ENCODE measurements at places on chromosomes 11 and 22.

DNA sequence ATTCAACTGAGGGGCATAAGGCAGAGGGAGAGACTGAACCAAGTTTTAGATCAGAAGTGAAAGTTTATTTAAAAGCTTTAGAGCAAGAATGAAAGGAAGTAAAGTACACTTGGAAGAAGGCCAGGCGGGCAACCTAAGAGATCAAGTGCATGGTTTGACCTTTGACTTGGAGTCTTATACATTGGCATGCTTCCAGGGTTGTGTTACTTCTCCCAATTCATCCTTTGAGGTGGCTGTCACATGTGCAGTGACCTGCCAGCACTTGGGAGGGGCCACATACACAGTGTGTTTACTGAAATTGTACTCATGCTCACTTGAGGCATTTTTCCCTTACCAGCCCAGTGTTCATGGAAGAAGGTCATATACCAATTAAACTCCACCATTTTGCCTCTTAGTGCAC lies 30.4 kb downstream of the CYP2R1 start:
- DNase-seq: no peak

GRCh38 chr11:38547462-38547861 lies 1949.4 kb upstream of the RAG2 start:
- DNase-seq: no peak

DNA sequence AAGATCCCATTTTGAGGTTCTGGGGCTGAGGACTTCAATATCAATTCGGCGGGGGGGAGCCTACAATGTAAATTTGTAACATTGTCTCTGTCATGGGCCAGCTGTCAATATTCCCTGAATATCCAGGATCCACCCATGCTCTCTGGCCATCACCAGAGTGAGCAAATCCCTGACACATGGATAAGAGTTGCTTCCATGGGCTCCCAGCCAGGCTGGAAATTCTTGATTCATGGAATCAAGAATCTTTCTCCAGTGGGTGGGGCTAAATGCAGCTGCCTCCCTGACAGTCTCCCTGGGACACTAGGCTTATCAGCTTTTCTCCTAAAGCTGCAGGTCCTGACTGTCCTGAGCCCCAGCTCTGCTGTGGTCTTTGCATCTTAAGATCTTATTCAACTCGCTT lies 86.9 kb upstream of the IGLL5 start:
- DNase-seq: no peak

DNA sequence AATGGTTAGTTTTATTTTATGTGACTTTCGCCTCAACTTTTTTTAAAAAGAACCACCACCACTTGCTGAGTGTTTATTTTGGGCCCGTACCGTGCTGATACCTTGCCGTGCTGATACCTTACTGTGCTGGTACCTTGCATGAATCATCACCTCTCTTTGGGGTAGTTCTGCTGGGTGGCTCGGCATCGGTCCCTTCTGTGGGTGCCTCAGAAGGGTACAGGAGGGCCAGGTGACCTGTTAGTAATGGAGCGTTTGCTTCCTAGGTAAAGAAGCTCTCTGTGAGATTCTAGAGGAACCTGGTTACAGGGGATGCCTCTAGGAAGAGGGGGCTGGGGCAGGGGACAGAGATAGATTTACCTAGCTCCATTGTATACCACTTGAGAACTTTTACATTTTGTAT lies 17.1 kb downstream of the TOM1 start:
- no peak for DNase-seq

- DNase-seq: peak; percentile 78
These were observed 188.4 kb upstream of the NAV2 start for GRCh38 chr11:19524171-19524671.

- no peak for DNase-seq
These were observed 21.7 kb downstream of the KCNJ1 start for GRCh38 chr11:128845334-128845780.

- no peak for DNase-seq
These were observed 393 bp downstream of the CYB561A3 start for GRCh38 chr11:61361237-61361740.

DNA sequence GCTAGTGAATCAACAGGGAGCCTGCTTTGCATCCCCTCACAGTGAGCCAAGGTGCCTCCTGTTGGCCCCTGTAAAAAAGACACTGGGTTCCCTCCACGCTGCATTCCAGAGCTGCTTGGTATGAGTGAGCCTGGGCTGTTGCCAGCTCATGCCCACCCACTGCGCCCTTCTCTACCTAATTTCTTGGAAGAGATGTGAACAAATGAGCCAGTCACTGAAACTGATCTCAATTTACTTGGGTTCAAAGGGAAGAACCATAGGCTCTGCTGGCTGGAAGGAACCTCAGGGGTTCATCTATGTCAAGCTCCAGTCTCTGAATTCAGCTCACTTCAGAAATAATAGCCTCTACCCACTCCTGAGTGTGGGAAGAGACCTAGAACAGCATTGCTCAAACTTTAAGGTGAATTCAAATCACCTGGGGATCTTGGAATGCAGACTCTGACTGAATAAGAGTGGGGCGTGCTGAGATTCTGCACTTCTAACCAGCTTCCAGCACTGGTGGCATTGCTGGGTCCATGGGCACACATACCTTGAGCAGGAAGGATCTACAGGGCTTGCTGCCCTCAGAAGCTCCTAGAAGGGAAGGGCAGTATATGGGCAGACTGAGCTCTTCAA lies 5.4 kb upstream of the TMPRSS4 start:
- no peak for DNase-seq

- DNase-seq: no peak
These were observed 38.7 kb downstream of the SYT13 start for GRCh38 chr11:45247433-45247832.

DNA sequence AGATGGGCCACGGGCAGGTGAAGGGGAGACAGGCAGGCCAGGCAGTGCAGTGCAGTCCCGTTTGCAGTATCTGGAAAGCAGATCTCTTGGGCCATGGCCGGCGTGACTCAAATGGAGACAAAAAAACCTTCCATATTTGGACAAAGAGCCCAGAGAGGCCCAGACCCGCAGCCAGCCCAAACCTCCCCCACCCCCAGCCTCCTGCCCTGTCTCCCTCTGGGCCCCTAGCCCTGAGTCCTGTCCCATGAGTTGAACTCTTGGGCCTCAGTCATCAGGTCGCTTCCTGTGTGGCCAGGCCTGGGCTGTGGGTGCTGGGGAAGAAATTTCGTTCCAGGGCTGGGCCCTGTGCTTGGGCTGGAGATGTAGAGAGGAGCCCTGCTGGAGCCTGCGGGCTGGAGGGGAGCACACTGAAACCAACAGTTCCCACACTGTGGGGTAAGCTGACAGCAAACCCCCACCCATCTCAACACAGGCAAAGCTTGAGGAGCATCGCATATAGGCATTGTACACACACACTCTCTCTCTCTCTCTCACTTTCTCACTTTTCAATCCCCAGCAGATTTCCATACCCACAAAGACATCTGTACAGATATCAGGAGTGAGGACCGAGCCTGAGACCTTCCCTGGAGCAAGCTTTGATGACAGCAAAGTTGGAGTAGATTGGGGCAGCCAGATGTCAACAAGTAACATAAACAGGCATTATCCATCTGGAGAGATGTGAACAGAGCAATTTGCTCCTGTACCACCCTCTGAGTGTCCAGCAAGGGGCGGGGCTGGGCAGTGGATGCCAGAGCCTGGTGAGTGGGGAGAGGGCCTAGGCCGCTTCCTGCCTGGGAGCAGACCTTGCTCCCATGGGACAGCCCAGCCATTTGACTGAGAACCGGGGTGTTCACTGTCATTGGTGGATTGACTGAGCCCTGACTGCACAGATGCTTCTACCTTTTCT lies 17.2 kb downstream of the ARHGEF17 start:
- DNase-seq: no peak

DNA sequence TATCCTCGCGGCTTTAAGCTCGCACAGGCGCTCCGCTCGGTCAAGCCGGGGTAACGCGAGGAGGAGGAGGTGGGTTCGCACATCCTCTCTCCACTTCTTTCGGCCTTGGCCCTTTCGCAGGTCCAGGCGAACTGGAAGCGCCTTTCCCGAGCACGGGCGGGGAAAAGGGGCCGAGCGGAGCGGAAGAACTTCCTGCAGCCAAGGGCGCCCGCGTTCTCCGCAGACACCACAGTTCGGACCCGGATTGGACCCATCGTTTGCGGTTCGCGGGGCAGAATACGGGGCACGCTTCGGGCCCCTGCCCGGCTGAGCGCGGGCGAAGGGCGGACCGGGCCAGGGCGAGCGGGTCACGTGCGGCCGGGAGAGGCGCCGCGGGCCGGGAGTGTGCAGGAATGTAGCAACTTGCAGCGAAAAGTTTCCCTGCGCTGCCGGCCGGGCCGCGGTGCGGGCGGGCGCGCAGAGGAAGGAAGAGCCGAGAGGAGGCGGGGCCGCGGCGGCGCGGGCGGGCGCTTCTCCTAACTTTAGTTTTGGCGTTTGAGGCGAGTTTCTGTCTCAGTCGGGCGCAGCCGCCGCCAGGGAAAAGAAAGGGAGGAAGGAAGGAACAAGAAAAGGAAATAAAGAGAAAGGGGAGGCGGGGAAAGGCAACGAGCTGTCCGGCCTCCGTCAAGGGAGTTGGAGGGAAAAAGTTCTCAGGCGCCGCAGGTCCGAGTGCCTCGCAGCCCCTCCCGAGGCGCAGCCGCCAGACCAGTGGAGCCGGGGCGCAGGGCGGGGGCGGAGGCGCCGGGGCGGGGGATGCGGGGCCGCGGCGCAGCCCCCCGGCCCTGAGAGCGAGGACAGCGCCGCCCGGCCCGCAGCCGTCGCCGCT lies at the start of gene YAP1:
YAP1 (plus strand) TSS at position 552 of the 865 bp plus-strand sequence. CDS start 402 bp downstream, outside the sequence.
- DNase-seq: peak; percentile 66

- DNase-seq: peak; percentile 76
These were observed 132.8 kb upstream of the PITPNB start for GRCh38 chr22:28051787-28052356.

GRCh38 chr11:118746988-118747585 lies 43.9 kb downstream of the DDX6 start:
- DNase-seq: no peak

GRCh38 chr11:94201004-94201465 lies 72.4 kb downstream of the PANX1 start:
- no peak for DNase-seq

GRCh38 chr11:79578116-79578515 lies 137.3 kb upstream of the TENM4 start:
- DNase-seq: no peak

GRCh38 chr22:29377979-29378378 lies 10.4 kb downstream of the AP1B1 start:
- DNase-seq: no peak

GRCh38 chr11:126732981-126733380 lies 267.6 kb downstream of the KIRREL3 start:
- no peak for DNase-seq

DNA sequence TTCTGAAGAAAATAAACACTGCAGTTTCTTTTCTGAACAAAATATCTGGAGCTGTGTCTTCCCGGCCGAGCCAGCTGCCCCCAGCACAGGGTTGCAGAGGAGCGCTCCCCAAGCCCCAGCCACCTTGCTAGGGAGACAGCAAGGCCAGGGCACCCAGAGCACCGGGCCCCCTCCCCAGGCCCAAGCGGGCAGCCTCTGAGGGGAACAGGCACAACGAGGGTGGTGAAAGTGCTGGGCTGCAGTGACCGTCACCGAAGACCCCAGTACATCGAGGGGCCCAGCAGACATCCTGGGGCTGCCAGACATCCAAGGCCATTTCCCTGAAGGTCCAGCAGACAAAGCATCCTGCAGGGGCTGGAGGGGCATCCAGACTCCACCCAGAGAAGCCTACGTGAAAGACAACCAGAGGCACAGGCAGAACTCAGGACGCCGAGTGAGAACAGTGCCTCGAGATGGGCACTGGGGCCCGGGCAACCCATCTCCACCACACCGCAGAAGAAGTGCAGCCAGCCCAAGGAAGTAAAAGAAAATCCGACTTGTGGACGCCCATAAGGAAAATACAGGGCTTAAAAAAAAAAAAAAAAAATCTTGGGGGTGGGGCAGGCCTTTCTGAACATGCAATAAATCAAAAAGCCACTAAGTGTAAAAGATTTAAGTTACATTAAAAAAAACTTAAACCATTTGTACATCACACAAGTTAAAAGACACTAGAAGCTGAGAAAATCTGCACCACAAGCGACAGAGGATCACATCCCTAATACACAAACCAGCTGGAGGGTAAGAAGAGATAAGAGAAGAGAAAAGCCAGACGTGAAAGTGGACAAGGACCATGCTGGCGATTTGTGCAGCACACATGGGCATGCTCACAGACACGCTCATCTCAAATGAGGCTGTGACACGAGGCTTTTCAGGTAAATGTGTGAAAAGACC lies 36.0 kb upstream of the COMT start:
- DNase-seq: no peak

GRCh38 chr11:120832481-120833238 lies 191.2 kb upstream of the TBCEL start:
- DNase-seq: peak; percentile 58

- DNase-seq: no peak
These were observed 47.6 kb upstream of the OR8B8 start for GRCh38 chr11:124493016-124493655.

- DNase-seq: no peak
These were observed 81.9 kb downstream of the BDNF start for GRCh38 chr11:27618281-27618915.
